Hematopoietic multipotent progenitor cell treated with erythropoietin and hydrocortisone succinate and interleukin-3 and kit ligand, for 17 days (in vitro differentiated cells): ENCODE measurements at places on chromosomes 7 and 10.

DNA sequence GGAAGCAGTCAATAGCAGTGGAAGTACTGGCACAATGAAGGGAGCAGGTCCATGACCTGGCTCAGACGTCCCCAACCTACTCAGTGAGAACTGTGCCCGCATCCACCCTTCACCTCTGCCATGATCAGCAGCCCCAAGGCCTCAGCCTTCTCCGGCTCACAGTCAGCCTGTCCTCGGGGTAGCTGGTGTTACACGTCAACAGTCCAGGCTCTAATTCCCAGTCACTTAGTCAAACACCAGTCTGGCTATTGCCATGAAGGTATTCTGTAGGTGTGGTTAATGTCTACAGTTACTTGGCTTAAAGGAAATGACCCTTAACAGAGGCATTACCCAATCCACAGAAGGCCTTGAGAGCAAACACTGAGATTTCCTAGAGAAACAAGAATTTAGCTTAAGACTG is 49.1 kb downstream of the GRB10 start:
- DNase-seq = no peak

- no peak for DNase-seq
Observed at GRCh38 chr7:351256-351655, 61.3 kb downstream of the FOXL3 start.

- no peak for DNase-seq
Observed at GRCh38 chr7:16743236-16743635, 10.3 kb upstream of the TSPAN13 start.

DNA sequence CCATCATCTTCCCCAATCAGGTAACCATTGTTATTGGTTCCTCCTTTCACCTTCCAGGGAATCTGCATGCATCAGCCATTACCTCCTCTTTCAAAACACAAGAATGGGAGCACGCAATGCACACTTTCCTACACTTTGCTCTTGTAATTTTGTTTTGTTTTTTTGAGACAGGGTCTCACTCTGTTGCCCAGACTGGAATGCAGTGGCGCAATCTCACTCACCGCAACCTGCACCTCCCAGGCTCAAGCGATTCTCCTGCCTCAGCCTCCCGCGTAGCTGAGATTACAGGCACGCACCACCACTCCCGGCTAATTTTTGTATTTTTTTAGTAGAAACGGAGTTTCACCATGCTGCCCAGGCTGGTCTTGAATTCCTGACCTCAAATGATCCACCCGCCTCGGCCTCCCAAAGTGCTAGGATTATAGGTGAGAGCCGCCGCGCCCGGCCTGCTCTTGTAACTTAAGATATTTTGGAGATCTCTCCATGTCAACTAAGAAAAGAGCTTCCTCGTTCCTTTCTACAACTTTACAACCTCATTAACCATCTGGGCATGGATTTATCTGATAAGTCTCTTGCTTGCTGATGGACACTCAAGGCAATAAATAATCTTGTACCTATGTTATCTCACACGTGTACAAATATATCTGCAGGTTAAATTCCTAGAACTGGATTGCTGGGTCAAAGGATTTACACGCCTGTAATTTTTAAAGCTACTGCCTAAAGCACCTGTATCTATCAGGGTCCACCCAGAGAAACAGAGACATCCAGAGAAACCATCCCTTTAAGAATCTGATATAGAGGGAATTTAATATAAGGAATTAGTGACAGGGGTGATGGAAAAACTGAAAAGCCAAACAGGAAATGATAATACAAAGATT is 4.2 kb downstream of the CYTH3 start:
- no peak for DNase-seq

DNA sequence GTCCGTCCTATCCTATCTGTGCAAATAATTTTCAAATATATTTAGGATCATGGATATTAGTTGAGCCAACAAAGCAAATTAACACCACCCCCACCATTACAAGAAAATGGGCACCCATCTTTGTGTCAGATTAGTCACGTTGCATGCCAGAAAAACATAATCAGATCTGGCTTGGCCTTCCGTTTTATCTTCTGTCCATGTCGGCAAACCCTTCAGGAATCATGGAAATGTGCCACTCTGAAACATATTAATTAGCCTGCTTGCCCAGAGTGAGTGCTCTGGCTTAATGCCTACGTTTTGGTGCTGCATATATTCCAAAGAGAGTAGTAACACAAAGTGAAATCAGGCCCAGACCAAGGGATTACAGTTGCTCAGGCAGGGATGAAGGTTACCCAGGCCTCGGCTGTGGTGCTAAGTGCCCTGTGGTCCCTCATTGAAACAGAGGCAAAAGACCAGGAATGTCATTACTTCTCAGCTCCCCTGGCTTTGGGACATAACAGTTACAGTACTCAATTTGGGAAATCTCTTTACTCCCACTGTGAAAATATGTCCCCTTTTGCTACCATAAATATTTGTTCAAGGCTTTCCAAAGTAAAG is 154.0 kb upstream of the LSM8 start:
- no peak for DNase-seq

DNA sequence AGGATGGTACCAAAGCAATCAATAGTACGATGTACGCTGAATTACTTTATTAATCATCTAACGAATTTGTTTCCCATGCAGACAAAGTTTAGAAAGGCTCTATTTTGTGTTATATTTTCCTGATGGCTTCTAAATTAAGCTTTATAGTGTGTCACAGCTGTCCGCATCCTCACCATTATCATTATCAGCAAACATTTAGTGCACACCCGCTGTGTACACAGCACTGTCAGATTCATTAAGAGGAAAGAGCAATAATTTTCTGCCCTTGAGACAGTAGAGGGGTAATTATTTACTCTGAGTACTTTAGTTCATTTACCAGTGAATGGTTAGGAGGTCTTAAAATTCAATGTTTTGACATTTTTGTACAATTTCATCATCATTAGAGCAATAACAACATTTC is 233.3 kb upstream of the PTPRZ1 start:
- no peak for DNase-seq

- DNase-seq = no peak
Observed at GRCh38 chr10:1544929-1545328, 192.4 kb downstream of the ADARB2 start.

GRCh38 chr10:91785830-91786229 is 12.4 kb upstream of the TNKS2 start:
- no peak for DNase-seq

DNA sequence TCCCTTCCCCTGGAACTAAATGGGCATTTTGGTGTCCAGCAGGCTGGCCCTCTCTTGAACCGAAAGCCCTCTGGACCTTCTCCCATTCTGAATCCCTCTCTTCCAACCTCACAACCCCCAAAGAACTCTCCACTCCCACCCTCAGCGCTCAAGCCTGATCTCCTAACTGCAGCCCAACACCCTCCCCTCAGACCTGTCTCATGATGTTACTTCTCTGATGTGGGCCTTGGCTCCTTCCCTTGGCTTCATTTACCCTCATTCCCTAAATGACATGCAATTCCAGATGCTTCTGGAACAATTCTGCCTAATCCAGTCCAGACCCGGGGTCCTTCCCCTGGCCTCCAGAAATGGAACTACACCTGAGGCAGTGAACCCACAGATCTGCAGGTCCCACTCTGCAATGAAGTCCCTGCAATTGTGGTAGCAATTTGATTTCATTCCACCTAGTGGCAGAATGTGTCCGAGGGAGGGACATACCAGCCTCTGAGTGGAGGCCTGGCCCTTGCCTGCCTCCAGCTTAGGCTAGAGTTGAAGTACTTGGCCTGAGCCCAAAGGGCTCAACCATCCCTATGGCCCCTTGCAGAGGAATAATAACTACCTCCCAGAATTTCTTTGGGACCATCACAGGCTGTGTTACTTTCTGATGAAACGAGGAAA is 4.1 kb upstream of the CEP41 start:
- DNase-seq = no peak

GRCh38 chr7:30575910-30576309 is 18.8 kb upstream of the GARS1 start:
- DNase-seq = no peak

DNA sequence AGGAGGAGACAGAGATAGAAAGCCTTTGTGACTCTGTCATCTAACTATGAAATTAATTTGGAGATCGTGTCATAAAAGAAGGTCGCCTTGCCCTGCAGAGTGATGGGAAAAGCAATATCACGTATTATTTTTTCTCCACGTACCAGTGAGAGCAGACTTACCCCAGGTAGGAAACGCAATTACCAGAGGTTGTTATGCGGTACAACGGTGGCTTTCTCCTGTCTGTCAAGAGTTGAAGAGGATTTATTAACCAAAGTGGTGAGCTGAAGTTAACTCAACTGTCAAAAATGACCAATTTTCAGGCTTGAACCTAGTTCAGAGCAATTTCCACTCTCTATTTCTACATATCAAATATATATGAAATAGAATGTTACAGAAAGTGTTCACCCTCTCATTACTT is 282.6 kb upstream of the PFKP start:
- no peak for DNase-seq

GRCh38 chr10:67088036-67088435 is 162.2 kb downstream of the LRRTM3 start:
- DNase-seq = no peak

DNA sequence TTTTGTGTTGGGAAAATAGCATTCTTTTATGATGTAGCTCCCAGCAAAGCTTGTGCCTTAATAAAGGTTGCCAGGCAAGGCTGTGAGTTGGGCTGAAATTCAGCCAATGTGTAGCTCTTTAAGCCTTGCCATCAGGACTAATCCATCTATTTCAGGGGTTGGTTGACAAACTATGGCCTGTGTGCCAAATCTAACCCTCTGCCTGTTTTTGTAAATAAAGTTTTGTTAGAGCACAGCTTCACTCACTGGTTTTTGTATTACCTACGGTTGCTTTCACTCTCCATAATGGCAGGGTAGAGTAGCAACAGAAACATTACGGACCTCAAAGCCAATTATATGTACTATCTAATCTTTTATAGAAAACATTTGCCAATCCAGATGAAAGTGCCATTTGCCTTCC is 638.1 kb upstream of the POT1 start:
- DNase-seq = no peak

- DNase-seq = no peak
Observed at GRCh38 chr10:62243647-62243997, 25.0 kb downstream of the RTKN2 start.

- DNase-seq = no peak
Observed at GRCh38 chr7:65827366-65827765, 45.5 kb upstream of the VKORC1L1 start.

GRCh38 chr7:82049442-82049841 is 279.6 kb upstream of the HGF start:
- no peak for DNase-seq

DNA sequence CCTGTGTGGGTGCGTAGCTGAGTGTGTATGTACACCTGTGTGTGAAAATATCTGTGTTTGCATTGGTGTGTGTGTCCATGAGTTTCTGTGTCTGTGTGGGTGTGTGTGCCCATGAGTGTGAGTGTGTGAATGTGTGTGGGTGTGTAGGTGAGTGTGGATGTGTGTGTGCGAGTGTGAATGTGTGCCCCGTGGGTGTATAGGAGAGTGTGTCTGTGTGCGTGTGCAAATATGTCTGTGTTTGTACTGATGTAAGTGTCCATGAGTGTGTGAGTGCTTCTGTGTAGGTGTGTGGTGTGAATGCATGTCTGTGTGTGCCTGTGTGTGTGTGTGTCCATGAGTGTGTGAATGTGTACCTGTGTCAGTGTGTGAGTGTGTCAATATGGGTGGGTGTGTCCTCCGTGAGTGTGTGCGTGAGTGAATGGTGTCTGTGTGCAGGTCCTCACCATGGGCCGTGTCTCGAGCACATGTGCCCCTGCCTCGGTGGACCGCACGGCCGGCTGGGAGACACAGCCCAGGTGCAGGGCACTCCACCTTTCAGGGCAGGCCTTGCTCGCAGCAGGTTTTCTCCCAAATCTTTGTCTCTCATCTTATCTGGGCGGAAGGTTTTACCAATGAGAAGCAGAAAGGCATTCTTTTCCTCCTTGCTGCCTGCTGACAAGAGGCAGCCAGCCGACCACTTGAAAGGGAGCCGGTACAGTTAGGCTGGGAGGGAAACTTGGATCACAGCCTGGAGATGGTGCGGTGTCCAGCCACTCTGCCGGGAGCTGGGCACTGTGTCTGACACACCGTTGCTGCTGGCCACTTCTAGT is 107.1 kb upstream of the FAM20C start:
- no peak for DNase-seq

- no peak for DNase-seq
Observed at GRCh38 chr7:66867198-66867790, 53.7 kb upstream of the TMEM248 start.

- DNase-seq = no peak
Observed at GRCh38 chr7:151057506-151057988, at the start of gene CDK5. TSS of gene CDK5 (minus strand) at chr7:151057897. CDS start at chr7:151057848, 49 bp downstream.

GRCh38 chr10:126058507-126058906 is 162.1 kb downstream of the FANK1 start:
- DNase-seq = no peak

DNA sequence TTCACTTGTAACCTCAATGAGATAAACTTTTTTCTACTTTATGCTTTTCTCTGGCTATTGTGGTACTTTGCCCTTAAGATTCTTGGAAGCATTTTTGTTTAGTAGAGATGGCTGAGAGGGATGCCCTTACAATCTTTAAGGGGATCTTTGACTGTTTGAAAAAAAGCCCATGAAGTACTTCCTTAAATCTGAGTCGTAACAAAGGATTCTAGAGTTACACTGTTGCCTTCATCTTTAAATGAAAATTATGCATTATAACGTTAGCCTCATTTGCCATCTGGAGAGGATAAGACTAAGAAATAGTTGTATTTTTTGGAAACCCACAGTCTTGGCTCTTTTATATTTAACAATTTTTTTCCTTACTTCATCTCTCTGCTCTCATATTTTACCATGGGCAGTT is 37.8 kb upstream of the FZD1 start:
- DNase-seq = no peak

GRCh38 chr10:119242186-119242585 is 34.8 kb downstream of the GRK5 start:
- DNase-seq = no peak

DNA sequence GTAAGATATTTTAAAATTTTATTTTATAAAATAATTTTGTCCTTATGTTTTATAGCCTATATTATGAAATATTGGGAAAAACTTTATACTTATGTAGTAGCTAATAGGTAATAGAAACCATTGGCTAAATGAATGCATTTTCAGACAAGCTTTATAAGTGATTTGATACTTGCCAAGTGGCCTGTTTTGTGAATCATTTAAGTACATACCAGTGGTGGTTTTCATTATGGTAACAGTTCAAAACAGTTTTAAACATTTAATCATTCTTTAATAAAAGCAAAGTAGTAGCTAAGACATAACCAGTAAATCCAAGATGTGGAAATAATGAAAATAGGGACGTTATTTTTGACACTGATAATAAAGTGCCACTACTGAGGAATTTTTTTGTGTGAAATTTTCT is 182.2 kb downstream of the PHF14 start:
- no peak for DNase-seq

DNA sequence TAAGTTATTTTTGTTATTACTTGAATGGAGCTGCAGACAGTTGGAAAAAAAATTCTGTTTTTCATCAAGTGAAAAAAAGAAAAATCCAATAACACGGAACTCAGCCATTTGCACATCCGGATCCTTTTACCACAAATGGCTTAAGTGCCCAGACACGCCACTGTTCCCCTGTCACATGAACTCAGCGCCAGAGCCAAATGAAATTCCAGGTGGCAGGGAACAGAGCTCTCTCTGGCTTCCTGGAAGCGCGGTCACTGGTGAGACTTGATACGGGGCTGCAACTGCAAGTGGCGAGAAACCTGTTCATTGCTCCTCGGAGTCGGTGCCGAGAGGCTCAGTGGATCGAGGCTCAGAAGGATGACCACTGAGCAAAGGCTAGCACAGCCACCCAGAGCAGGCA is 60.8 kb upstream of the NPTX2 start:
- DNase-seq = no peak
